ENCODE measurements at places on chromosomes 12 and 14.

GRCh38 chr14:67446371-67447032, 34.5 kb upstream of the PLEK2 start:
- no peak for DNase-seq

GRCh38 chr14:52833891-52834290, 42.5 kb upstream of the GNPNAT1 start:
- DNase-seq = no peak

DNA sequence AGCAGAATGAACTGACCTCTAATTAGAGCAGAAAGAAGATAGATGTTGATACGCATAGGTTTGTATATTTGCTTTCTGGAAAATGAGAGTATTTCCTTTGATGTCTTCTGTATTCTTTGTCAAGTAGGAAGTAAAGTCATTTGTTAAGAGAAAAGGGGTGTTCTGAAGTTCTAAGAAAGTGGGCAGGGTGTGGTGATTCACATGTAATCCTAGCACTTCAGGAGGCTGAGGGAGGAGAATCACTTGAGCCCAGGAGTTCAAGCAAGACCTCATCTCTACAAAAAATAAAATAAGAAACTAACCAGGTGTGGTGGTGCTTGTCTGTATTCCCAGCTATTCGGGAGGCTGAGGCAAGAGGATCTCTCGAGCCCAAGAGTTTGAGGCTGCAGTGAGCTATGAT, 2.8 kb downstream of the RHNO1 start:
- DNase-seq = no peak

DNA sequence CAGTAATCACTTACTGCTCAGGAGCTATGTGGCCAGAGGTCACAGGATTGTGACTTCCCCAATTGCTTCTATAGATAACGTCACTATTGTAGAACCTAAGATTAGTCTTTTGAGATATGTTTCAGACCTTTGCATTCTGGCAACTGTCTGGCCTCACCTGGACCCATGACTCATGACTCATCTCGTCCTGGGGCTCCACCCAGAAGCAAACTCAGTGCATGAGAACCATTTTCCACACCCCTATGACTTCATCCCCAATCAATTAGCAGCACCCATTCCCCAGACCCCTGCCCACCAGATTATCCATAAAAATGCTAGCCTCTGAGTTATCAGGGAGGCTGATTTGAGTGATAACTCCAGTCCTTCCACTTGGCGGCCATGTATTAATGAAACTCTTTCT, 186.9 kb downstream of the EMP1 start:
- no peak for DNase-seq

GRCh38 chr12:48932878-48933277, 7.6 kb upstream of the FKBP11 start:
- DNase-seq = no peak

- DNase-seq = no peak
Measured at GRCh38 chr12:102951841-102952240, 5.6 kb upstream of the ASCL1 start.

DNA sequence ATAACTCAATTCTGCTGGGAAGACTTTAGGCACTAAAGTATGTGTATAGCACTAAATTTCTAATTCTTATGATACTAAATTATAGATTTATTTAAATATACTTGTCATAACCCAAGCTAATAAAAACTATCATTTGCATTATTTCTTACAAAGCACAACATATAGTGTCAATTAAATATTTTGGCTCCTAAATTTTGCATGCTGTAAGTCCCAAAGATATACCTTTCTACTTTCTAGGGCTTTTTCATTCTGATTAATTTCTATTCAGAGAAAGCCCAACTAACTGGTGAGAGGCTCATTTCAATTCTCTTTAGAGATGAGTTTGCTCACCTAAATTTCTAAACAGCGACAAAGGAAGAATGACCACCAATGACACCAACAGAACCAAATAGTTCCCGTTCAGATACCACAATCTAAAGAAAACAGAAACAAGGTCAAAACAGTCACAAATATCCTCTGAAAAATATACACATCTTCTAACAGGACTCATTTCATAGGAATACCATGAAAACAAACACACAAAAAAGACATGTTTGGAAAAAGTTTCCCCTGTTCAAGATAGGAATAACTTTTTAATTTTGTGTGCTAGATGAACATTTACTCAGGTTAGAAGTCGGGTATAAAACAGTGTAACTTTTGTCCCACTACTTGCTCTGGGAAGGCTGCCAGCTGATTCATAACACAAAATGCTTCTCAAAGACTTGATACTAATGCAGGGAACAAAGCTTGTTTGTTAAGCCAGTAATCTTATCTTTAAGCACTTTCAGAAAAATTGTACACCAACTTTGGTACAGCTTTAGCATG, 7.6 kb downstream of the SLC38A2 start:
- DNase-seq = no peak

DNA sequence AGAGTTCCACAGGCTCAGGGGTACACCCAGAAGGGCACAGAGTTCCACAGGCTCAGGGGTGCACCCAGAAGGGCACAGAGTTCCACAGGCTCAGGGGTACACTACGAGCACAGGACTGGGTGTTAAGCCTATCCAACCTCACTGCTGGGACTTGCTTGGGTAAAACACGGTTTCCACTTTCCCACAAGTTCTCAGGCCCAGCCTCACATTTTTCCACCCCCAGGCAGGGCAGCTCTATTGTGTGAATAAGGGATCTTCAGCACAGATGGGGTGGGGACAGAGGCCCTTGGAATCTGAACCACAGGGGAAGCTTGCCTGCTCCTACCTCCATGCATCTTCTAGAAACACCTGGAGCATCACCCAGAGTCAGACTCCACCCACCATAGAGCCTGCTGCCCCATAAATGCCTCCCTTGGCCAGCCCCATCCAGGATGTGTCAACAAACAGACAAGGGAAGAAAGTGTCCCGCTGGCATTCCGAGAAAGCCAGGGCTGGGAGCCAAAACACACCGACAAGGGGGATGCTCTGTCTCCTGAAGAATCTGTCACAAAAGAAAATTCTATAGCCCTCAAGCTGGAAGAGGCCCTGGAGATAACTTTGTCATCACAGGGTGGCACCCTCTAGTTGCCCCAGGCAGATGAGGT, 4.8 kb downstream of the CRACR2A start:
- no peak for DNase-seq

GRCh38 chr14:52735921-52736489, 6.0 kb downstream of the STYX start:
- DNase-seq = no peak

- DNase-seq = no peak
Measured at GRCh38 chr14:67510121-67510520, 21.6 kb upstream of the TMEM229B start.

GRCh38 chr12:106645465-106646330, 62.9 kb downstream of the RFX4 start:
- no peak for DNase-seq

- no peak for DNase-seq
Measured at GRCh38 chr12:131537267-131537958, 173.5 kb upstream of the SFSWAP start.

GRCh38 chr12:90076851-90077319, 368.2 kb upstream of the ATP2B1 start:
- DNase-seq = no peak

GRCh38 chr12:117522559-117522958, 161.1 kb upstream of the NOS1 start:
- DNase-seq = no peak

DNA sequence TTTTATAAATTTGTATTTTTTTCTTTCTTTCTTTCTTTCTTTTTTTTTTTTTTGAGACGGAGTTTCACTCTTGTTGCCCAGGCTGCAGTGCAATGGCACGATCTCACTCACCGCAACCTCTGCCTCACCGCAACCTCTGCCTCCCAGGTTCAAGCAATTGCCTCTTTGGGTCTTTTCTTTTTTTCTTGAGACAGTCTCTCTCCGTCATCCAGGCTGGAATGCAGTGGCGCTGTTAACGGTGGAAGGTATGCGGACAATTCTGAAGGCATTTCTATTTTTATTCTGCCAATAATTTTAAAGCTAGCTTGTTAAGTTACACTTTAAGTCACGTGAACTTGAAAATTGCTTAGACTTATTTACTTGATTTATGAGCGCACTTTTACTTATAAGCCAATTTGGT, 8.8 kb upstream of the PHC1 start:
- DNase-seq = no peak

GRCh38 chr12:104454997-104455396, 1.8 kb upstream of the CHST11 start:
- no peak for DNase-seq

GRCh38 chr12:4135919-4136605, 137.5 kb upstream of the CCND2 start:
- peak; percentile 73 for DNase-seq

GRCh38 chr12:13536219-13536910, 339.8 kb downstream of the EMP1 start:
- no peak for DNase-seq

GRCh38 chr12:132597333-132598316, 12.8 kb downstream of the LRCOL1 start:
- peak; percentile 77 for DNase-seq

DNA sequence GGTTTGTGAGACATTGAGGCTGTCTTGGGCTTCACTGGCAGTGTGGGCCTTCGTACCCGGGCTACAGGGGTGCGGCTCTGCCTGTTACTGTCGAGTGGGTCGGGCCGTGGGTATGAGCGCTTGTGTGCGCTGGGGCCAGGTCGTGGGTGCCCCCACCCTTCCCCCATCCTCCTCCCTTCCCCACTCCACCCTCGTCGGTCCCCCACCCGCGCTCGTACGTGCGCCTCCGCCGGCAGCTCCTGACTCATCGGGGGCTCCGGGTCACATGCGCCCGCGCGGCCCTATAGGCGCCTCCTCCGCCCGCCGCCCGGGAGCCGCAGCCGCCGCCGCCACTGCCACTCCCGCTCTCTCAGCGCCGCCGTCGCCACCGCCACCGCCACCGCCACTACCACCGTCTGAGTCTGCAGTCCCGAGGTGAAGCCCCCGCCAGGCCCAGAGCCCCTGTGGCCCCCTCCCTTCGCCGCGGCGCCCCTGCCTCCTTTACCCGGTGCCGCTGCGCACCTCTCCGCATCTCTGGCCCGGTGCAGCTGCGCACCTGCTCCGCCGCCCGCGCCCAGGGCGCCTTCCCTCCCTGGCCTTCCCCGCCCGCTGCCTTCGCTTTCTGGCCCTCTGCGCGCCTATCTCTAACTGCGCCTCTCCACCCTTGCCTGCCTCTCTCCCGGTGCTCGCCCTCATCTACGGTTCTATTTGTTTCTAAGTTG, at the start of gene ENO2:
Gene ENO2 (plus strand): TSS at position 335 of the 701 bp plus-strand sequence. CDS start 1,253 bp downstream, outside the sequence.
- DNase-seq = peak; percentile 80

GRCh38 chr12:21580748-21581516, 23.7 kb downstream of the GYS2 start:
- DNase-seq = no peak

DNA sequence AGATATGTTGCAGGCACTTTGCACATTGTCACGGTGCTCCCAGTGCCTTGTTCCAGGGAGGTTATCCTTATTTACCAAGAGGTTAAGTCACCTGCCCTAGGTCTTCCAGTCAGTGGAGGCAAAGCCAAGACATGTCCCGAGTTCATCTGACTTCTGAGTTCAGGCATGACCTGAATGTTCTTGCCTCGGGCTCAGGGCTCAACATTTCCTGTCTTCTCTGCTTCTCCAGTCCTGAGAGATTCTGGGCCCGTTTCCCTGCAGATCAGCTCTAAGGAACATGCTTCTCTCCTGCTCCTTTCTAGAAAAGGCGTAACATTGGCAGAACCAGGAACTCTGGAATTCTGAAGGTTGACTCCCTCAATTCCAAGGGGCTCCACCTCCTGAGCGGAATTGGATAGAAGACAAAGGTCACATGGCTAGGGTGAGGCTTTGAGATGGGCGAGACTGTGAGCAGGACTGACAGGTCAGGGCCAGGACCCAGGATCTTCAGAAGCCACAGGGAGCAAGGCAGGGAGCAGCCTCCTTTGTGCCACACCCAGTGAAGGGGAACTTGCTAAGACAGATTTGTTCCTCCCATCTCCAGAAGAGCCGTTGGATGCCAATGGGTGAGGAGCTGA, 19.9 kb downstream of the BDKRB2 start:
- DNase-seq = no peak

DNA sequence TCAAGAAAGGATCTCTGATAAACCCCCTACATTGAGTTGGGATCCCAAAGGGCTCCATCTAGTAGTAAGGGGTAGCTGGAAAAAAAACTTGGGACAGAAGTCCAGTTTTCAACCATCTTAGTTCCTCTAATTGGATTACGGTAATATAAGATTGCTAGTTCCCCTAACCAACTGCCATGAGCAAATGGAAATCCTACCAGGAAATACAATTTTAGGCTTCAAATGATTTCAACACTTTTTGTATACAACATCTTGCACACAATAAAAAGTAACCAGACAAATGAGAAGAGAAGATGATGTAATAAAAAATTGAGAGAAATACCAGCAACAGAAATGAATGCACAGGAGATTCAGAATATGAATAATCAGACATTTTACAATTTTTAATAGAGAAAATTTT, 73.0 kb downstream of the TSHR start:
- DNase-seq = no peak

GRCh38 chr12:24875014-24875413, 73.9 kb downstream of the BCAT1 start:
- no peak for DNase-seq

GRCh38 chr12:117847371-117847770, 121.4 kb downstream of the KSR2 start:
- no peak for DNase-seq

GRCh38 chr12:59742841-59743240, 147.0 kb downstream of the SLC16A7 start:
- no peak for DNase-seq

GRCh38 chr14:65333943-65334687, 78.4 kb upstream of the FUT8 start:
- DNase-seq = peak; percentile 62

DNA sequence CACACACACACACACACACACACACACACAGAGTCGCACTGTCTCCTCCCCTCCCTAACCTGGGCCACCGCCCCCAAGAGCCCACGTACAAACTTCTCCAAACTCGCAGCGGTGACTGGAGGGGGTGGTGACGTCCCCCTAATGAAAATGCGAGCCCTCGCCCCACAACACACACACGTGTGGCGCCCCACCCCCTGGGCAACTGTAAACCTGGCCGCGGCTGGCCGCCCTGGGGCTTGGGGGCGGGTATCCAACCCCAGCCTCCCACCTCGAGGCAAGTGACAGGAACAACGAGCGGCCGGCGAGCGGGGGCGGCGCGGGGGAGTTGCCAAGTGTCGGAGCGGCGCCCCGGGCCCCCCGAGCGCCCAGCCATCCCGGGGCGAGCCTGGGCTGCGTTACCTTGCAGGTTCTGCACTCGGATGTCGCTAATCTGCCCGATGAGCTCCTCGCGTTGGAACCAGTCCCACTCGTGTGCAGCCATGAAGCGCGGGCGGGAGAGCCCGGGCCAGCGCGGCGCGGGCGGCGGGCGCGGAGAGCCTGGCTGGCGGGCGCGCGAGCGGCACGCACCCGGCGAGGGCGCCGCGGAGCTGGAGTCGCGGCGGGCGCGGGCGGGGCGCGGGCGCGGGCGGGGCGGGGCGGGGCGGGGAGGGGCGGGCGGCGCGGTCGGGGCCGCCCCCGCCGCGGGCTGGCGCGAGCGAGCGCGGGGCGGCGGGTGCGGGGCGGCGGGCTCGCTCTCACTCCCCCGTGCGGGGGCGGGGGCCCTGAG, at the start of gene CLMN:
Gene CLMN (minus strand): TSS at position 597 of the 766 bp plus-strand sequence. CDS start 116 bp downstream, at position 481.
- DNase-seq = peak; percentile 66

- no peak for DNase-seq
Measured at GRCh38 chr14:51653775-51654532, 2.2 kb downstream of the FRMD6 start.
